ENCODE measurements at places on chromosomes 7 and 10.

GRCh38 chr7:90312745-90313144 is 8.4 kb downstream of the FAM237B start:
- no peak for DNase-seq

- no peak for DNase-seq
Measured at GRCh38 chr10:93597075-93597599, 3.9 kb downstream of the RBP4 start.

DNA sequence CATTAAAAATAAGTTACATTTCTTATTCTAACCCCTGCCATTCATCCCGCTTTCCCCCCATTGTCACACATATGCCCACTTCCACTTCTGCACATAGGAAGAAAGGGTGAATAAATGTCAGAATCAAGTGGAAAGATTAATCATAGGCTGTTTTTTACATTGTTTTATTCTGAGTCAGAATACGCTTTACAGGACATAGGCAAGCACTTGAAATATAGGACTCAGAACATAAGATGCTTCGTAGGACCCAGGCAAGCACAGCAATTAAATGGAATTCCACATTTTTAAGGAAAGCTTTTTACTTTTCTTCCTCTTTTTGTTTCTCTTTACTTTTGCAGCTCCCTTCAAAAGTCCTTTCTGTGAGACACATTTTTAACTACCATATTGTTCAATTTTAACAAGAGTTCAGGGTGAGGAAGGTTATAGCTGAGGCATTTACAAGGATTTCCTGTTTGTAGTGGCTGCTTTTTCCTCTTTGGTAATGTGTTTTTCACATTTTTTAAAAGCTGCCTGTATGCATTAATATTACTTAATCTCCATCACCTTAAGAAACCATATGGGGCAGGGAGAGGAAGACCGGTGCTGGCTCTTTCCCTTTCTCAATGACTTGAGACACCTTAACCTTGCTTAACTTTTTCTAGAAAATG is 130.0 kb downstream of the TES start:
- no peak for DNase-seq

- no peak for DNase-seq
Measured at GRCh38 chr7:121313220-121313792, 15.5 kb upstream of the WNT16 start.

GRCh38 chr10:29202386-29202940 is 86.4 kb upstream of the LYZL1 start:
- no peak for DNase-seq

- no peak for DNase-seq
Measured at GRCh38 chr7:100371561-100372171, 1.6 kb upstream of the PILRA start.

DNA sequence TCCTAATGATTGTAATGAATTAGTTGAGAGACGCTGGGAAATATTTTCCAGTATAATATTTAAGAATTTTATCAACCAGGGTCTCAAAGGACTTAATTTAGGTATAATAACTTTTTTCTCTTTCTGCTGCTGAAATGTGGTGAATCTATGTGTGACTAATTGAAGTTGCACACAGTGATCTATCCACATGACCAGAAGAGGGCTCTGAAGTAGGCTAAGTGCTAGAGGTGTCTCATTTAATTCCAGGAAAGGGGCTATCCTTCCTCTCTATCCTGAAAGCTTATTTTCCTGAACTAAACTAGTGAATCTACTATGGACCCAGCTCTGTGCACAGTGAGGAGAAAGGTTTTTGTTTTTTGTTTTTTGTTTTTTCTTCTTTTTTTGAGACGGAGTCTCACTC is 294.4 kb upstream of the MYO3A start:
- no peak for DNase-seq

DNA sequence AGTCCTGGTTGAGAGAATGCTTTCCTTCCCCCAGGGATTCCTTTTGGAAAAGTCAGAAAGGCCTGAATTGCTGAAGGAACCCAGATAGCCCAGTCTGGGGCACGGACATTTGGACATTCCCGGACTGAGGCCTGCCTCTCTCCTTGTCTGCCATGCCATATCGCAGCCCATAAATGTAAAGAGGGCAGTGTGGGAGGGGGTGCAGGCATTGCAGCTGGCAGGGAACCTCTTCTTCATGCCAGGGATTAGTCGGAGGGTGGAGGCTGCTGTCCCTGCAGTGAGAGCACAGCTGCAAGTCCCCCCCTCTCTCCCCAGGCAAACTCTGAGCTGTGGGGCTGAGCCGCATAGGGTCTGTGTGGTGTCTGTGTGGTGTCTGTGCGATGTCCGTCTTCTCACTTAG is 486.0 kb upstream of the MKI67 start:
- no peak for DNase-seq

DNA sequence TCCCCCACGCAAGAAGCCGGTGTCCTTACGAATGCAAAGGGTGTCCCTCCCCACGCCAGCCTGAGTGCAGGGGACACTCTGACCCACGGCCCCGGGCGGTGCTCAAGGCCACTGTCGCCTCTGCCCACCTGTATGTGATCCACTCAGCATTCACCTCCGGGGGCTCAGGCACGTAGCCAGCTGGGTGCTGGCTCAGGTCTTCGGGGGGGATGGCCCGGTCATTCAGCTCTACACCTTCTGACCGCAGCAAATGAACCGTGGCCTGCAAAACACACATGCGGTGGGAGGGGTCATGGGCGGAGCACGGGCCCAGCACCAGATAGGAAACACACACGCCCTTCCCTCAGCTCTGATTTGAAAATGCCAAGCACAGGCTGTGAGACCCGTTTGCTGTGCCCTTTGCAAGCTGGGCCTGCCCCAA is 25.9 kb downstream of the CFAP46 start:
- DNase-seq, result no peak

GRCh38 chr7:104861729-104862390 is 152.1 kb upstream of the KMT2E start:
- no peak for DNase-seq

All from stimulated activated naive CD4-positive, alpha-beta T cell treated with Interleukin-2 at 50 U/mL for 16 hours (primary cell).